ENCODE measurements at places on chromosomes 7 and 10.

- no peak for DNase-seq
Observed at GRCh38 chr7:132709971-132710567, 133.8 kb upstream of the PLXNA4 start.

- no peak for DNase-seq
Observed at GRCh38 chr7:118288098-118288497, 63.6 kb downstream of the ANKRD7 start.

DNA sequence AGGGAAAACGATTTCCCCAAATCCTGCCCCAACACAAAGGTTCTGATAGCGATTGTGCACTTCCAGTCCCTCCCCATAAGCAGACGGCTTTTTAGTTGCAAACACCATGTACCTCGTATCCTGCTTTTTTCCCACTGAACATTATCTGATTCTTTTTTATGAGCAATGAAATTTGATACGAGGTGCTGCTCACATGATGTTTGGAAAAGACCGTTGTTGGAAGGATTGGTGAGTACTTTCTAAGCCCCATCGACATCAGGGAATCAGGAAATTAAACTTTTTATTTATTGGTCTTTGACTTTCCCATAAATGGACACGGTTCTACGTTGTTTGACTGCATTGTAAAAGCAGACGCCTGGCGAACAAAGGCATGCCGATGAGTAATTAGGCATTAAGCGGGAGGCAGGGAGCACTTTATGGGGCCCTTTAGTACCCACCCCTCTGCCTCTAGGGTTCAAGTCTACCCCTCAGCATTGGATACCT lies 49.4 kb downstream of the TEX36 start:
- DNase-seq: no peak

DNA sequence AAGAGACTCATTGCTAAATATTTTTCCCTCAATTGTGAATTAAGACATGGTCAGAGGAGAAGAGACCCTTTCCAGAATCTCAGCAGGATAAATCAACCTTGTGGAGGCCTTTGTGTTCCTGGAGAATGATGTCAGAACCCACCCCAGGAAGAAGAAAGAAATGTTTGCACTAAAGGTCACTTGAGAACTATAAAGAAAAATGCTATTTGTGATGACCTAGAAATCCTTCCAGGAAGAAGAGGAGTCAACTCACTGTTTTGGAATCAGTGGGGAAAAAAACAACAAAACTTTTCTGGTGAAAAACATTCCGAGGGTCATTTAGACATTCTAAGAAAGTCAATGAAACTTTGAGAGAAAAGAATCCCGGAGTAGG lies 129.1 kb upstream of the ANKRD1 start:
- DNase-seq: no peak

DNA sequence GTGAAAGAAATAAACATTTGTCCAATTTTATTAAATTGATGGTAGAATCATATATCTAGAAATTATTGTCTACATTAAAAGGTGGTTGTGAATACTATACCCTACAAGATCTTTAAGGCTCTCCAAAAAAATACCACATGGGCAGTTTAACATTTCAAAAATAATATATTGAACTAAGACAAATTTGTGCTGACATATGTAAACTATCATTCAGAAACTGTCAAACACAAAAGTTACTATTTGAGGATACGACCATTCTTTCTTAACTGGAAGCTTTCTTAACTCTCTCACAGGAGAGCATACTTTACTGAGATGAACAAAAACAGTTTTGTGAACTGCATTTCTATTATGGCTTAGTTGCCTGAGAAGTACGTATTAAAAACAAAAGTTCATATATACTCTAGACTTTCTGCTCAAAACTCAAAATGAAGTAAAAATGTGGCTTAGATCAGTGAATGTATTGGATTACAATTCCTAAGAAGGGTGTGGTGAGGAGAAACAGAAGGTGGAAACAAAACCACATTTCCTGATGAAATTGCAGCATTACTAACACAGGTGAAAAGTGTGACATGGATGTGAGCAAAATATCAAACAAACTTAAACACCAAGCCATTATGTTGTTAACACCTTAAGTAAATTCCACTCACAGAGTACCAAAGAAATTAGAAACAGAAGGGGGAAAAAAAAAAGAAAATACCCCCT lies 138.5 kb downstream of the SEMA3A start:
- no peak for DNase-seq

Measured in stimulated activated CD4-positive, alpha-beta T cell treated with anti-CD3 and anti-CD28 coated beads, TNF-alpha, amount 100 ng/mL, for 1 hour (primary cell).